ENCODE measurements at places on chromosomes 12 and 14.

GRCh38 chr14:93113678-93114067 is 2.1 kb downstream of the ITPK1 start:
- DNase-seq: no peak

DNA sequence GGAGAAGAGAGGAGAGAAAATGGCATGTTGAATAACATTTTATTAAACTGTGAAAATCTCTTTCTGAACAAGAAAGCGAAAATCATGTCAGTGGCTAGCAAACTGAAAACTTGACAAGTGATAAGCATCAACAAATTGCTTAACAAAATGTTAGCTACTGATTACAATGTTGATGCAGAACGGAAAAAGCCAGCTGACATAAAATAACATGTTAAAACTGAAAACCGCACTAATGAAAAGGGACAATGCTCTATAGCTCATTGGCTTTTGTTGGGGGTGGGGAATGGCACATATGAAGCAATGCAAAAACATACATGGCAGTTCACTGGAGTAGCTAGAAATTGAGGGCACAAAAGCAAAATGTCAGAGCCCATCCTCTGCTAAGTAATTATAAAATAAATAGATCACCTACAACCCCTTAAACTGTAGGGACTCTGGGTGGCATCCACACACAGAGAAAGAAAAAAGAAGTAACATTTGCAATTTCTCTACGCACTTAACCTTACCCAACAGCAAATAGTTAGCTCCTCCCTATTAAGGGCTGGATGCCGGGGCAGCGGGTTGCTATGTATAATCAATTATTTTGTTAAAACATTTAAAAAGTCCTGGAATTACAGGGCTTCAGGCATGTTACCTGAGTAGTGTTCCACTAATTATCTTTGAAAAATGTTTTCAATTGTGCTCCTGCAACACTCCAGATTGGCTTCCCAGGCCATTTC is 129.2 kb upstream of the USP15 start:
- no peak for DNase-seq

- no peak for DNase-seq
Measured at GRCh38 chr12:69428351-69429073, 41.7 kb upstream of the FRS2 start.

- DNase-seq: no peak
Measured at GRCh38 chr12:19234171-19234704, 104.7 kb downstream of the PLEKHA5 start.

DNA sequence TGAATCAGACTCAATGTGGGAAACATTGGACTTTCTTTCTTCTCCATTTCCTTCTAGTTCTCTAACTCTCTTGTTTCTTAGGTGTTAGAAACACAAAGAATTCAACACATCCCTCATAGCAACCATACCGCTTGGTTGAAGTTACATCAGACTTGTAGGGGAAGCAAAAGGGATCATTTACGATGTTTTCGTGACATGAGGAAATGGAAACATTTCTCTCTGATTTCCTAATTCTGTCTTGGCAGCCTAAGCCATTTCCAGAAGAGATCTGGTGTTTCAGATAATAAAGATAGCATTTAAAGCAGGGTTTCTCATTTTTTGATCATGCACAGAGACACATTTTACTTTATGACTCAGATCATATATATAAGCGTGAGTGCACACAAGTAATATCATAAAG is 202.0 kb downstream of the TMEM132C start:
- no peak for DNase-seq

DNA sequence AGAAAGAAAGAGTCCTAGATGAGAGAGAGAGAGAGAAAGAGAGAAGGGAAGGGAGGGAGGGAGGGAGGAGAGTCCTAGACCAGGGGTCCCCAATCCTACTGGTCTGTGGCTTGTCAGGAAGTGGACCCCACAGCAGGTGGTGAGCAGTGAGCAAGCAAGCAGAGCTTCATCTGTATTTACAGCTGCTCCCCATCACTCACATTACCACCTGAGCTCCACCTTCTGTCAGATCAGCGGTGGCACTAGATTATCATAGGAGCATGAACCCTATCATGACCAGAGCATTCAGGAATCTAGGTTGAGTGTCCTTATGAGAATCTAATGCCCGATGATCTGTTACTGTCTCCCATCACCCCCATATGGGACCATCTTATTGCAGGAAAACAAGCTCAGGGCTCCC is 39.2 kb upstream of the AMN1 start:
- no peak for DNase-seq

DNA sequence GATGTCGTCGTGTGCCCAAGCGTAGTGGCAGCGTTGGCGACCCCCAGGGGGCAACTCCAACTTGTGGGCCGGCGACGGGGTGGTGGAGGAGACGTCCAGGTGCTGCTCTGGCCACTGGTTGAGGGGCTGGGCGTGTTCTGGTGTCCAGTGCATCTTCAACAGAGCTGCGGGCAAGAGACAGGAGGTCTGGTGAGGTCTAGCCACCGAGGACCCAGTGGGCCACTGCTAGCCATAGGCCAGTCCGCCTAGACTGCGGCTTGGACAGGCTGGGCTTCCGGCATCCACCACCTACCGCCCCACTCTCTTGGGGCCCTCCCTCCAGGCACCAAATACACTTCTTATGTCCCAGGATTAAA is 26.3 kb downstream of the FIGNL2 start:
- no peak for DNase-seq

DNA sequence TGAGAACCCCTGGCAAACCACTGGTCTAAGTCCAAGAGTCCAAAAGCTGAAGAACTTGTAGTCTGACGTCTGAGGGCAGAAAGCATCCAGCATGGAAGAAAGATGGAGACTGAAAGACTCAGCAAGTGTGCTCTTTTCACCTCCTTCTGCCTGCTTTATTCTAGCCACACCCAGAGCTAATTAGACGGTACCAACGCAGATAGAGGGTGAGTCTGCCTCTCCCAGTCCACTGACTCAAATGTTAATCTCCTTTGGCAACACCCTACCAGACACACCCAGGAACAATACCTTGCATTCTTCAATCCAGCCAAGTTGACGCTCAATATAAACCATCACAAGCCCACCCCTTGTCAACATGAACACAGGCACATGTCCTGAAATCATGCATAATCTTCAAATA is 155.1 kb downstream of the CCDC59 start:
- DNase-seq: no peak

GRCh38 chr14:94054936-94055335 is 26.1 kb downstream of the DDX24 start:
- no peak for DNase-seq

DNA sequence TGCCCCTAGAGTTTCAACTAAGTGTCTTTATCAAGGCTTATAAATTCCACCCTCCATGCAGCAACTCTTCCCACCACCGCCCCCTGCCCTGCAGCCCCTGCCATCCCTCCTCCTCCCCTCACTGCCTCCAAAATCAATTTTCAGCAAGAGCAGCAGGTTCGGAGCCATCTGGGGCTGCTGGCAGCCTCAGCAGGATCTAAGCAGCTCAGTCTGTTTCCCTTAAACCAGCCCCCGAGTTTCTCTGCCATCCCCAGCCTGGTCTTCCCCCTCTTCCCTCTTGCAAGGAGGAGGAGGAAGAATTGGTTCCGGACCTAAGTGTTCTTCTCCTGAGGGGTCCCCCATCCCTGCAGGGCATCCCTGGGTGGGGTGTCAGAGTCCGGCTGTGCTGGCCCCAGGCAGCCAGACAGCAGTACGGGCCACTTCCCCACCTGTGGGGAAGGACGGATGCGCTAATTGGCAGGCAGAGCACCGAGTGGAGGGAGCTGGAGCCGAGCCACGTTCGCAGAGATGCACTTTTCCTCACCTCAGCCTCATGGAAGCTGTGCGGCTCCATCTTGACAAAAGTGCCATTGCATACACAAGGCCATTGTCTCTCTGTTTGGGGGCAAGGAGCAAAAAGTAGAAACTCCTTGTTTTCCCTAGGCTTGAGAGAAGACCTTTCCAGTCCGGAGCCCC is 189.3 kb downstream of the KCNA5 start:
- DNase-seq: no peak

DNA sequence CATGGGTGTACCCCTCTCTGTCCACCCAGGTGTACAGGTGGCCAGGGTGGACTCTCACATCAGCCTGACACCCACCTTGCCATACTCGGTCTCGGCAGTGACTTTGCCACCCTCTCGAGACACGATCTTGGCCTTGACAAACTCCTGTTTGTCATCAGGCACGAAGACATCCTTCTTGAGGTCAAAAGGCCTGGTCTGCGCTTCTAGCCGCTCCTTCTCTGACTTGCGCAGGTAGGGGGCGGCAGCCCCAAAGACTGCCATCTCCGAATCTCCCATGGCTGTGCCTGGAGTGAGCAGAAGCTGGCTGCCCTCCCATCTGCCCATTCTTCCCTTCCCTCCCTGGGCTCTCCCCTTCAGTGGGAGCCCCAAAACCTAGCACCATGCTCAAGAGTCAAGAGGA is 2.0 kb downstream of the MYH7 start:
- no peak for DNase-seq

- DNase-seq: no peak
Measured at GRCh38 chr12:105219261-105220028, 16.5 kb downstream of the APPL2 start.

- DNase-seq: no peak
Measured at GRCh38 chr12:124919521-124920352, 5.3 kb upstream of the UBC start.

GRCh38 chr12:98513379-98514322 is 1.7 kb upstream of the TMPO start:
- DNase-seq: no peak

DNA sequence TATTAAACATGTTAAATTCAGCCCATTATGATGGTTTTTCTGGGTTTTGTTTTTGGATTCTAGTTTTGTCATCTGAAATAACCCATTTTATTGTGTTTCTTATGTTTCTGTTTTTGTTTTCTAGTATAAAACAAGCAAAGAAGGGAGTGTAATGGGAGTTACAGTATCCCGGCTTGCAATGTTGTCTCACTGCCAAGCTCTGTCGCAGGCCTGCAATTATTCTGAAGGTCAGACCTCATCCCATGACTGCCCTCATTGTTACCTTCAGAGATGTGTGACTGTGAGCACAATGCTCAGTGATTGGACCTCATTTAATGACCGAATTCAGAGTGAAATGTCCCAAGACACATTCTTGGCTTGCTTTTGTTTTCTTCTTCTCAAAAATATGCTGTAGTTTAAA is 73.0 kb upstream of the ATF1 start:
- no peak for DNase-seq

GRCh38 chr12:30795410-30796312 is 40.9 kb upstream of the CAPRIN2 start:
- DNase-seq: no peak

DNA sequence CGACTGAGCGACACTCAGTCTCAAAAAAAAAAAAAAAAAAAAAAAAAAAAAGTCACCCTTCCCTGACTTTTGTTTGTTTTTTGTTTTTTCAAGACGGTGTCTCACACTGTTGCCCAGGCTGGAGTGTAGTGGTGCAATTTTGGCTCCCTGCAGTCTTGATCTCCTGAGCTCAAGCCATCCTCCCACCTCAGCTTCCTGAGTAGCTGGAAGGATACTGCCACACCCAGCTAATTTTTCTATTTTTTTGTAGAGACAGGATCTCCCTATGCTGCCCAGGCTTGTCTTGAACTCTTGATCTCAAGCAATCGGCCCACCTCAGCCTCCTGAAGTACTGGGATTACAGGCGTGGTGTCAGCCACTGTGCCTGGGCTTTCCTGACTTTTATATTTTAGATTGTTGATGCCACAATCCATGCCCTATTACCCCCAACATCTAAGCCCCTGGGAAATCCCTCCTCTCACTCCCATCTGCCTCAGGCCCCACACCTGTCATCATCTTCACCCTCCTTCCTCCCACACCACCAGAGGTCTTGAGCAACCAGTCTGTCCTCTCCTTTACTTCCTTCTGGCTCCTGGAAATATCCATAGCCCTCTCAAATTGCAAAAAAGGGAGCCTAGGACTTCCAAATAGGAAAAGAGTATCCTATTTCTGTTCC is 7.8 kb downstream of the IKZF4 start:
- DNase-seq: no peak

- DNase-seq: no peak
Measured at GRCh38 chr12:49885663-49886461, 17.8 kb downstream of the FAIM2 start.

GRCh38 chr14:24816011-24816928 is 182.3 kb upstream of the GZMB start:
- no peak for DNase-seq

GRCh38 chr14:77086017-77086727 is 11.9 kb upstream of the CIPC start:
- no peak for DNase-seq

GRCh38 chr14:73325630-73326299 is 88.5 kb downstream of the PAPLN start:
- DNase-seq: no peak

GRCh38 chr12:123453165-123453564 is 4.8 kb upstream of the SNRNP35 start:
- DNase-seq: no peak

GRCh38 chr12:129622566-129622965 is 281.3 kb downstream of the TMEM132D start:
- DNase-seq: no peak

GRCh38 chr14:103522649-103523574 is at the start of gene CKB:
TSS of gene CKB (minus strand) at chr14:103522830. CDS start at chr14:103522493, 337 bp downstream.
- DNase-seq: no peak

GRCh38 chr14:94059998-94060397 is 21.0 kb downstream of the DDX24 start:
- no peak for DNase-seq

DNA sequence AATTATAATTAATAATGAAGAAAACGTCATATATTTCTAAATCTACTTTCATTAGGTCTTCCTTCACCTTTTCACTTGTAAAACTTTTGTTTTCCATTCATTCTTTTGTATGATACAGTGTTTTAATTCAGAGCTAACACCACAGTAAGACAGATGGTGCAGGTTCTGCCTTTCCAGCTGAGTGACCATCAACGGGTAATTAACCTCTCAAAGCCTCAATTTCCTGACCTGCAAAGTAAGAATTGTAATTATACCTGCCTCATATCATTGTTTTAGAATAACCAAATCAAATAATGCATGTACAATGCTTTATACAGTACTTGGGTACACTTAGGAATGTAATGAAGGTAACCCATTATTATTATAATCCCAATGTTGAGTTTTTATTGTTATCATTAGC is 157.6 kb downstream of the FOXA1 start:
- DNase-seq: no peak

DNA sequence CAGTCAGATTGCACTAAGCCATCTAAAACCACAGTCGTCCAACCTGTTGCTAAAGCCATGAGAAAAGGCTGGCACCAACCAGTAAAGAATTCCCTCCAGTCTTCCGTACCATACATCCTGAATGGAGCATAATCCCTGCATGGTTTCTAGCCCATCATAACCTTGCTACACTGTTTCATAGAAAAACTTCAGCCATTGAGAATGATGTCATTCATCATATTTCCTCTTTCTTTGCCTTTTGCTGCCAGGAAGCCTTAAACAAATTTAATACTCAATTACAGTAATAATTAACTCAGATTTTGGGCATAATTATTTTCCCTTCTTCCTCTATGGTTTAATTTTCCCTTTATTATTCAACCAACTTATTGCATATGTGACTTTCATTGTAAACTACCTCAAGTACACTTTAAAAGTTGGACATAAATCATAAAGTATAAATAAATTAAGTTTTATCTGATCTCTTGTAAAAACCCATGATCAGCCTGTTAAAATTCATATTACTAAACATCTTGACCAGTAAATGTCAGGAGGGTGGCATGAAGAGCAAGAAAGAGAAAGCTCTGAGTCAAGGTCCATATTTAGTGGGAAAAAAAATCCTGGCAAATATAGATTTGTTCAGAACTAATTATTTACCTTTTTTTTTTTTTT is 264.7 kb downstream of the ZFP36L1 start:
- no peak for DNase-seq
